ENCODE measurements at places on chromosomes 1 and 21.

DNA sequence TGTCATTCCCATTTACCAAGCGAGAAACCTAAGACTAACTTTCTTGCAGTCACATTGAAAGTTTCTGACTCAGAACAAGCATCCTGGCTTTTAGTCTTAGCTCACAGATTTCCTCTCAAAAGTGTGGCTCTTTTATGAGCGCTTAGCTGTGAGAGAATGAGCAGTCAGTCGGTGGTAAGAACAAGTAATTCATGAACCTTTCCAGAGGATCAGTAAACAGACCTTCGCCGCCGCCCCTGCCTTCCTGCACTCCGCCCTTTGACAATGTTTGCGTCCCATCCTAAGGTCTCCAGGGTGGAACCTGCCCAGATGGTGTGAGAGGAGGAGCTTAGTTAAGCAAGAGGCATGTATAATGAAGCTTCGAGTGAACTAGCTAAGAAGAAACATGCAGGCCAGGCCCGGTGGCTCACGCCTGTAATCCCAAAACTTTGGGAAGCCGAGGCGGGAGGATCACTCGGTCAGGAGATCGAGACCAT is 142.4 kb downstream of the GLUL start:
- no peak for DNase-seq

- no peak for DNase-seq
These were observed 6.0 kb upstream of the SH2D2A start for GRCh38 chr1:156822680-156823079.

GRCh38 chr1:27001570-27002360 is 8.3 kb downstream of the TRNP1 start:
- peak; percentile 43 for DNase-seq

DNA sequence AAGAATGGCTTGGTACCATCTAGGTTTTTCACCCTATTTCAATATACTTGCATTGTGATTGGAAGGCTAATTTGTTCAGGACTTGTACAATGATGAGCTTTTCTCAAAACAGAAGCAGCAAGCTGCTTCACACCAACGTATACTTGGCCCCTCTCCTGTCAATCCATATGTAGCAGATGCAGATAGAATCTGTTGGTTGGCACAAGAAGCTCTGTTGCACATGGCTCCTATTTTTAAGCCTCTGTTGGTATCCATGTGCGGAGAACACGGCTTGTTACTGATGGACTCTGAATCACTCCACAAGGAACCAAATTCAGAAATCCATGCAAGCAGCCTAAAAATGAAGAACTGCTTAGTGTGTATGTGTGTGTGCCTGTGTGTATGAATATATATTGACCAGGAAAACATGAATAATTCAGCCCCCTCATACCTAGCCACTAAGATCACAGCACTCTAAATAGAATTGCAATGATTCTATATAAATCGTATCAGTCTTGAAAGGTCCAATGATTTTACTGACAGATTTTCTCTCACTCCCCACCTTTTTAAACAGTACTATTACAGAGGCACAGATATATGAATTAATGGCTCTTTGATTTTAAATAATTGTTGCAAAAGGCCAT is 258.4 kb upstream of the DPYD start:
- DNase-seq = no peak

DNA sequence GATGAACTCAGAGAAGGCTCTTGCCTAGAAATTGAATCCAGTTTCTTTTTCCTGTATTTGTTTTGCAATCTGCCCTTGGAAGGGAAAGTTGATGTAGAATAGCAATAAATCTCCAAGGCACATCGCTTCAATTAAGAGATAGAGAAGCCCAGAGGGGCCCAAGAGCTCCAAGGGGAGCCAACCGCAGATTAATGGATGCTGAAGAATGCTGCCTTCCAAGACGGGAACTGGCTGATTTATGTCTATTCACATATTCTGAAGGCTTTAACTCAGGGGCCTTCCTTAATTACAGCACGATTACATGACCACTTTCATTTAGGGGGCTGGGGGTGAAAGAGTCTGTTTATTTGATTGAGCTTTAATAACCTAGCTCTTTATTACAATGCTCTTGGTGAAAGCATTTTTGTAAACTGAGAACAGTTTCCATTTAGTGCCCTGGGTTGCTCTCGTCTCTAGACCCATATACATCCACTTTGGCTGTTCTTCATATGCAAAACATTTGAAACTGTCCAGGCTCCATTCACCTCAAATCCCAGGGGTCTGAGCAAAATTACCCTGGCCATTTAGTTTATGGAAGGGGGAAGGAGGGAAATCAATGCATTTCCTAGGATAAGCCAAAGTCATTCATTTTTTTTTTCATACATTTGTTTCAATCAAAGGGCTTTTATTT is 87.4 kb upstream of the CLDN14 start:
- no peak for DNase-seq

GRCh38 chr1:91877574-91878208 is 8.3 kb downstream of the TGFBR3 start:
- no peak for DNase-seq

DNA sequence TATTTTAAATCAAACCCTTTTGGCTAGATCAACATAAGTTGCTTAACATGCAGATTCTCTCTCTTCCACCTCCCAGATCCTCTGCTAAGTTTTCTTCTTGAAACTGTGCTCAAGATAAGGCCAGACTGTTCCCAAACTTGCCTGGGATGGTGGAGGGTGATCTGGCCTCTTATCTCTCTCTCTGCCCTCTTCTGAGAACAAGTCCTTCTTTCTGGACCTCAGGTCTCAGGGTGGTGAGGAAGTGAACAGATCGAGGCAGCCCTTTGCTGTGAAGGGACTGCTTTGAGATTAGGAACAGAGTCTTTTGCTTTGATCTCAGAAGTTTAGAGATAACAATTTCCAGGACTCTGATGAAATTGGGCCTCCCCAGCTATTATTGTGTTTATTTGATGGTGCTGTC is 70.7 kb downstream of the HUNK start:
- no peak for DNase-seq

DNA sequence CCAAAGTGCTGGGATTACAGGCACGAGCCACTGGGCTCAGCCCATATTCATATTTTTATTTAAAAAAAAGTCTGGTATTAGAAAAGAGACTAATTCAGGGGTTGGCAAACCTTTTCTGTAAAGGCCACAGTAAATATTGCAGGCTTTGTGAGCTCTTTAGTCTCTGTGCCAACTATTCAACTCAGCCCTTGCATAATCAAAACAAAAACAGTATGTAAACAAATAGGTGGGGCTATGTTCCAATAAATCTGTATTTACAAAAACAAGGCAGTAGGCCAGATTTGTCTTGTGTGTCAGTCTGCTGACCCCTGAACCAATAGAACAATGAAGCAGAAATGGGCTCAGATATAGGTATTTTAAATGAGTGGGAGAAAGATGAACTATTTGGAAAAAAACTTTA is 49.3 kb downstream of the CDC42BPA start:
- no peak for DNase-seq

- DNase-seq = no peak
These were observed 24.7 kb upstream of the CCT8 start for GRCh38 chr21:29098156-29098555.

DNA sequence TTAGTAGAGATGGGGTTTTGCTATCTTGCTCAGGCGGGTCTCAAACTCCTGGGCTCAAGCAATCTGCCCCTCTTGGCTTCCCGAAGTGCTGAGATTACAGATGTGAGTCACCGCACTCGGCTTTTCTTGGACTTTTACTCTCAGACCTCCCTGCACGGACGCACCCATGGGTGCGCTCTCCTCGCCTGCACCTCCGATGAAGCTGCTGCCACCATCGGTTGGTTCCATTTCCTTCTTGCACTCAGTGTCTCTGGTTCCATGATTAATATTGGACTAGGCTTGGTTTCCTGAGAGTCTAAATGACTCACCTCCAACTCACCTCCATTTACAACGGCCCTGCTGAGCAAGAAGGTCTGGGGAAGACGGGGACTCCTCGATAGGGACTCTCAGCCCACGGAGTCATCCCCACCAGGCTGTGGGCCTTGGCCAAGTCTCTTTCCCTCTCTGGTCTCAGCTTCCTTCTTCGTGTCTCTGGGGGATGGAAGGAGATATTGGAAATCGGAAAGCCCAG is 6.7 kb upstream of the TNFRSF8 start:
- DNase-seq = no peak

DNA sequence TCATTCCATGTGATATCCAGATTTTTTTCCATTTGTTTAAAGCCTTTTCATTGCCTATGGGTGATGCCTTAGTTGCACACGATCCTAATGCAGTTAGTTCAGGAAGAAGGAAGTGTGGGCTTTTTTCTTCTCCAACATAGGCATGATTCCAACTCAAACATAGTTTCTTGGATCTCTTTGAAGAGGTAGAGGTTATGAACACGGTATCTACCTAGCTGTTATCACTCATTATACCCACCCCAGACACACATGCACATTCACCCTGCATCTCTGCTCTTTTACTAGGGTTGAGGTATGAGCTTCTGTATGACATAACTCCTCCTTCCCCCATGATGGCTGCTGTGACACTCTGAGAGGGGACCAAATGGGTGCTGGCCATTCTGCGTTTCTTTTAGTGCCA is 122.1 kb upstream of the ZNF648 start:
- no peak for DNase-seq

GRCh38 chr21:35840197-35840799 is 220.0 kb downstream of the SETD4 start:
- DNase-seq = peak; percentile 39

DNA sequence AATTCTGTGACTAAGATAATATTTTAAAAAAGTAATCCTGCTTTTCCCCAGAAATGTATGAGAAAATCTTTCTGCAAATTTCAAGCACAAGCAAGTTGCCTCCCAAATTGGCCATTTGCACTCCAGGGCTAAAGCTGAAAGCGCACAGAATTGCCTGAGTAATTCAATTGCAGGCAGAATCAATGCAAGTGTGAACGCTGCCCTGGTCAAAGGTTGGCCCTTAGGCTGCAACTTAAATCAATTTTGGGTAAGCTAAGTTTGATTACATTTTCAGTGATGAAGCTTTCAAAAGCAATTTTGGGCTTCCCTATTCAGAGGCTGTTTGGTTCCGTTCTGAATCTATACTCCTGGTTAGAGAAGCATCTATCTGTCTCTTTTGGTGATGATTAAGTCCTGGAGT is 501.8 kb upstream of the ZRANB2 start:
- no peak for DNase-seq

DNA sequence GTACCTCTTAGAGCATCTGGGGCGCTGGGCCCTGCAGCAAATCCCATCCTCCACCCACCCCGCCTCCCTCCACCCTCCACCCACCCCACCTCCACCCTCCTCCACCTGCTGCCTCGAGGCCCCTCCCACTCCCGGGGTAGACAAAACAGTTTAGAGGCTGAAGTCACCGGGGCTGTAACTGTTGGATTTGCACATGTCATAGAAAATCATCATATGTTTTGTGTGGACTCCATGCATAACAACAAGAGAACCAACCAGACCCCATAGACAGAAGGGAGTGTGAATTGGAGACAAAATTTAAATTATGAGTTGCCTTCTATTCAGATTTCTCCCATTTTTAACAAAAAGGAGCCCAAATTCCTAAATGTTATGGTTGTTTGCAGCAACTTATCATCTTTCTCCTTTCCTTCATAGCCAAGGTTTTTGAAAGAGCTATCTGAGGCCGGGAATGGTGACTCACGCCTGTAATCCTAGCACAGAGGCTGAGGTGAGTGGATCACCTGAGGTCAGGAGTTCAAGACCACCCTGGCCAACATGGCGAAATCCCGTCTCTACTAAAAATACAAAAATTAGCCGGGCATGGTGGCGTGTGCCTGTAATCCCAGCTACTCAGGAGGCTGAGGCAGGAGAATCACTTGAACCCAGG is 28.2 kb upstream of the LGALS8 start:
- DNase-seq = no peak

DNA sequence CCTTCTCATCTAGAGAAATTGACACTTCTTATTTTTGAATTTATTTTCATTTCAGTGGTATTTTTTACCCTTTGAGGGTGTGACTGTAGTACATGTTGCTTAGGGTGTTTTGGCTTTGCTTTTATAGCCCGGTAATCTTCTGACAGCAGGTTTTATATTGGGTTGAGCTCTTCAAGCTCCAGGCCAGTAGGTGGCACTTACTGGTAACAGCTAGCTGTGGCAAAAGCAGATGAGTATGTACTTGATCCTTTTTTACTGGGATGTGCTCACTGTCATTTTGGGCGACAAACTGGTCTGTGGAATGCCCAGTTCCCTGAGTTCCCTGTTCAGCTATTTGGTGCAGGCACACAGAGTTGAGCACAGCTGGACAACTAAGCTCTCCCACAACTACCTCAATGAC is 916.2 kb upstream of the B3GALT2 start:
- no peak for DNase-seq
